ENCODE measurements at places on chromosomes 6 and 20. TPM values are rescaled to one million over a fixed set of nuclear protein-coding genes. Genes with fewer than 3 reads are reported as not detected.

The IRF4 gene
- total RNA-seq = 6.0 TPM

DNA sequence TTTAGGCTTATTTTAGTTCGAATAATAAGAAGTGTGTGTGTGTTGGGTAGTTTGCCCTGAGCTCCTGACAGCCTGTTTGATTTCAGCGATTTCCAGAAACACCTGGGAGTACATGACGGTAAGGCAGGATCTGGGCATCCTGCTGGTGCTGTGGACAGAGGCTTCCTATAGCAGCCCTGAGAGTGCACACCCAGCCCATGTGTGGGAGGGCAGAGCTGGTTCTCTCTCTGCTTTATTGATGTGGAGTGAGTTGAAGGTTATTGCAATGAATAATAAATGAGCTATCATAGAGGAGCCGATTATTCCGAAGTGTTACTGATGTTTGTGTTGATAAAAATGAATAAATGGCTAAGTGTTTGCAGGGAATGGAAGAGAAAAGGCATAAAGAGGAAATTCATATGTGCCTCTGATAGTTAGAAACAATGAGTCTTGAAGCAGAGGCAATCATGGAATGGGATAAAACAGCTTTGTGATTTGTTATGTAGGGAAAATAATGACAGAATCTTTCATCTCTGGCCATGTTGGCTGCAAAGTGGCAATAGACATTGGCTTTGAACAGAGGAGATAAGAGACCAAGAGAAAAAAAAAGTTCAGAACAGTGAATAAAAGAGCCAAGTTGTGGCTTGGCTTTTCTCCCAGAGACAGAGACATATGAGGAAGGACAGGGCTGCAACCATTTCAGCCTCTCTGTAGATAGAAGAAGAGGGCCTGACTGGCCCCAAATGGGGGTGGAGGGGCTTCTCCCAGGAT lies 166.2 kb upstream of the CHD6 start:
- DNase-seq = no peak

DNA sequence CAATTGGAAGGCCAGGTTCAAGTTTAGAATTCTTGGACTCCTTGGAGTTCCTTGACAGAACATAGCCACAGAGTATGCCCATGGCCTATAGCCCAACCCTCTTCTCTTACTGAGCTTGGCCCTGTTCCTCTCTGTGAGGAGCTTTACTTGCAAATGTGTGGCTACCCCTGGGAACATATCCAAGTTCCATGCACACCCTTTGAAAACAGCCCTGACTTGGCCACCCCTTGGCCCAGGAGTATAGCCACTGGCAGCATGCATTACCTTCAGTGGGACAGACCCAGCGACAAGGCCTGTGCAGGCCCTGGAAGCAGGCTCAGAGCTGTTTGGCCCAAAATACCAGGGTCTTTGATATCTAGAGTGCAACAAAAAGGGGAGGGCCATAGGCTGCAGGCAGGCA lies 19.5 kb upstream of the MAS1 start:
- DNase-seq = no peak

DNA sequence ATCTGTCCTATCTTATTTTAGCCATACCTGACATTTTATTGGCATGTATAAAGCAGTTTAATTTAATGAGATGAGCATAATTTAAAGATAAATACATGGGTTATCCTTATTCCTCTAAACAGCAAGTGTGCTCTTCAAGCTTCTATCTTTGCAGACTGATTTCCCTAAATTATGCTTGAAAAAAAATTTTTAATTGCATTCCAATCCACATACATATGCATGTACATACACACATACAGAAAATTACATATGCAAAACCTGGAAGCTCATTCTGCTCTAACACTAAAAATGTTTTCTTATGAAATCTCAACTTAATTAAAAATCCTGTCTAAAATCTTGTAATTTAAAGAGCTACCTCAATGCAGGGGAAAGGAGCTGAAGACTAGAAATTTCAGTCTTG lies 35.3 kb downstream of the FKBP1C start:
- DNase-seq = no peak

DNA sequence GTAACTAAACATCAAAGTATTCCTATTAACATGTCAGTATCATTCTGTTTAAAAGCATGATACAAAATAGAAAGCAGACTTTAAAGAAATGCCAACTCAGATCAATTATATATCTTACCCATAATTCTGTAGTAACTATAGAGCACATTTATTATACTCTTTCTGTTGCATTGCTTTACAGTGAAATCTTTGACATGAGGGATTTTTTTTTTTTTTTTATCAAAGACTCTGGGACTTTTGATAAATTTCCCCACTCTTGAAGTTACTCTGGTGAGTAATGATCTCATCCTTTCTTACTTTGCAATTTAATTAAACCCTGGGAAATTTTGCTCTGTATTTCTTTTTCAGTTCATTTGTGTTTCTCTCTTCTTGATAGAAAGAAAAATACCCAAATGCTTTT lies 17.4 kb downstream of the ADGRF4 start:
- DNase-seq = no peak

DNA sequence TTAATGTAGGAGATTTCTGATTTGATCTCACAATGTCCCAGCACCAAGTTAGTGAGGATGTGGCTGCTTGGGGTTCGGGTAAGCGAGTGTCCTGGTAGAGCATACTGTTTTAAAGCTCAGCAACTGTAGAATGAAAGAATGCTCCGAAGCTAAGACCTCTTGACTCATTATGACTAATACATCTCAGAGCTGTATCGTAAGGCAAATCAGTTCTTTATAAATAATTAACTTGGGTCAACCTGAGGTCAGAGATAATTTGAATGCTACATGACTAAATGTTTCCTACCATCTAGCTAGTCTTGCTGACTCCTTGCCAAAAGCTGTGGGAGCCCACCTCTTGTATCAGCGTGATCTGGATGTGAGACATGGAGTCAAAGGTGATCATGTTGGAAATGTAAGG lies 128.8 kb upstream of the PDE7B start:
- no peak for DNase-seq

The CGA gene
- total RNA-seq = not detected

GRCh38 chr6:40359808-40360207 lies 227.4 kb downstream of the LRFN2 start:
- no peak for DNase-seq

- no peak for DNase-seq
Measured at GRCh38 chr6:52510213-52510562, 66.7 kb downstream of the TRAM2 start.

The TP53TG5 gene
- total RNA-seq = not detected

The MDN1 gene
- total RNA-seq = 29.6 TPM

The TUBB1 gene
- 6.5 TPM for total RNA-seq

- DNase-seq = no peak
Measured at GRCh38 chr6:143744551-143745165, 66.9 kb downstream of the PHACTR2 start.

GRCh38 chr20:54011346-54011745 lies 59.0 kb downstream of the BCAS1 start:
- no peak for DNase-seq

- no peak for DNase-seq
Measured at GRCh38 chr20:42276718-42277602, 658.8 kb upstream of the CHD6 start.

GRCh38 chr6:127868338-127868737 lies 32.5 kb downstream of the THEMIS start:
- DNase-seq = no peak

DNA sequence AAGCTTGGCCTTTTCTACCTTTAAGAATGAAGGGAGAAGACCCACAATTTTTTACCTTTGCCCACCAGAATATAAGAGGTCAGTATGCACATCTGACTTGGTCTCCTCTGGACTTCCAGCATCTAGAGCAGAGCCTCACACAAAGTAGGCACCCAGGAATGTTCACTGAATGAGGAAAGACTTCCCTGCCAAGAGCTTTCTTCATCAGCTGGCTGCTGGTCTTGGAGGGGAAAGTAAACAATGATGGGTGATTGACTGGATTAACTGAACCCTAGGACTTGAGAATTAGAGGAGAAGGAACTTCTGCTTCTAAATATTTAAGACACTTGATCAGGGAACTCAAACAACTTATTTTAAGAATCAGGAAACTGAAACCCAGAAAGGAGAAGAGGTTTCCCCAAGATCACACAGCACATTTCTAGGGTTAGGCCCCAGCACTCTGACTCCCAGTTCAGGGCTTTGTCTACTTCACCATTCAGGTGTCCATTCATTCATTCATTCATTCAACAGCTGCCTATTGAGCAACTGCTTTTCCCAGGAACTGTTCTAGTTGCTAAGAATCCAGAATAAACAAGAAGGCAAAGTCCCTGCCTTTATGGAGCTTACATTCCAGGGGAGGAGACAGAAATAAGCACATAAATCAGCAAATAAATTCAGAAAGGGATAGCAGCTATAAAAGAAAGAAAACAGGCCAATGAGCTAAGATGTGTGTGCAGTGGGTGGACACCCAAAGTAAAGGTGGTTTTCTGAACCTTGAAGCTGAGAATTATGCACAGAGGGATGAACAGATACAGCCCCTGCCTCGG lies 216.9 kb upstream of the LRFN2 start:
- DNase-seq = no peak

DNA sequence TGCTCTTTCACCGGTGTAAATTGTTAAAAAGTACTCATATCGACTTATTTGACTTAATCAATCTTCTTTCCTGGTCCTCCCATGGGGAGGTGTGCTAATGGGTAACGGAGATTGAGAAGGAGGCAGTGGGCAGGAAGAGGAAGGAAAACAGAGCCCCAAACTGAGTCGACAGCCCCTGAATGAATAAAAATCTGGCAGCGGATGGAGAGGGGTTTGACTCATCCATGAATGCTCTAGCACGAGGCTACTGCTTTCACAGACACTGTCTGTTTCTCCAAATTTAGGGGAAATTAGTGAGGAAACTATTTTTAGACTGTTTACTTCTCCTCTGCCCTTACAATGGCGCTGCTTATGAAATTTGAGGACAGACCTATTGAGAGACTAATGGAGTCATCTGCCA lies 142.2 kb upstream of the ATXN1 start:
- no peak for DNase-seq

GRCh38 chr6:159832946-159833345 lies 32.9 kb downstream of the PNLDC1 start:
- no peak for DNase-seq

- peak; percentile 77 for DNase-seq
Measured at GRCh38 chr6:4647414-4648365, 128.5 kb upstream of the CDYL start.

DNA sequence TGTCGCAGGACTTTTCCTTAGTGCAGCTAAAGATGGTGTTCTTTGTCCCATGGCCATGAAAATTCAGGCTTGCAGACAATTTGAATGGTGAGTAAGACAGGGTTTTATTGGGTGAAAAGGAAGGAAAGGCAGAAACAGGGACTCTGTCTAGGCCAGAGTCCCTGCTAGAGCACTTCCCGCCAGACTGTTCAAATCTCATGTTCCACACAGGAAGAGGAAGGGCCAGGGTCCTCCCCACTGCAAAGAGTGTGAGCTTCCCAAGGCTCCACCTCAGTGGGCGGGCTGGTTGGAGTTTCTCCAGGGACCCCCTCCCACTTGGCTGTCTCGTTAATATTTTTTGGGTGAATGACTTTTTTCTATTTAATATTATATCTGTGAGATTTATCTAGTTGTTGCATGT lies 29.0 kb downstream of the COL19A1 start:
- DNase-seq = no peak

- DNase-seq = no peak
Measured at GRCh38 chr6:113644861-113645575, 212.1 kb upstream of the MARCKS start.

The DEFB126 gene
- not detected for total RNA-seq

The HINT3 gene
- 28.3 TPM for total RNA-seq

DNA sequence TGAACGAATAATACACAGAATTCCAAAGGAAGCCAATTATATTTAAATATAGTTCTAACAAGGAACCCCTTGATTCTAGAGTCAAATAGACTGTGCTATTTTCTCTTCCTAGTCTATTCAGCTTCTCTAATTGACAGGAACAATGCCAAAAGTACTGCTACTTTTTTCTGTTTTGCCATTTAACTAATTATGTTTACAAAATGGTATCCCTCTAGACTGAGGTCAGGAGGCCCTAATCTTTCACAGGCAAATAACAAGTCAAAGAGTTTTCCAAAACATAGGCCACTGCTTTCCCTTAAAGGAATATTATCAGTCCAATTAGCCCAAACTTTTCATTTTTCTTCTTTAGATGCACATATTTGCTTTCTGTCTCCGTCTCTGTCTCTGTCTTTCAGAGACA lies 539.3 kb downstream of the RFPL4B start:
- no peak for DNase-seq

GRCh38 chr6:128350416-128351254 lies 169.8 kb downstream of the PTPRK start:
- DNase-seq = no peak

- no peak for DNase-seq
Measured at GRCh38 chr20:1296922-1297321, 30.8 kb downstream of the SNPH start.

DNA sequence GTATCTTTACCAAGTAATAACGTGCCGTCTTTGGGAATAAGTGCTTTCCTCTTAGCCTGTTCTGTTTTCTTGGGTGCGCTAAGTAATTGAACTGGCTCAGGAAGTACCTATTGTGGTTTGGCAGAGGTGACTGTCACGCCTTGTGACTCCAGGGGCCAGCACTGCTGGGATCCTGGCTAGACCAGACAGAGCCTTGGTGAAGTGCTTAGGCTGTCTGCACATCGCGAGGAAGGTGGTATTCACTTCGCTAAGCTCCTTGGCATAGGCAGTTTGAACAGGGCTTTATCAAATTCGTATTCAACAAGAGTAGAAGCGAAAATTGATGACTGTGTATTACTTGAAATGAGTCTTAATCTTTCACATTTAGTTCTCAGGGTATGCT lies 17.6 kb downstream of the PRDM1 start:
- DNase-seq = no peak

- no peak for DNase-seq
Measured at GRCh38 chr6:107348224-107348623, 111.1 kb downstream of the PDSS2 start.

GRCh38 chr6:48016020-48016755 lies 94.8 kb downstream of the PTCHD4 start:
- no peak for DNase-seq

The CDKN1A gene
- total RNA-seq = 71.0 TPM

The PI16 gene
- total RNA-seq = 11.9 TPM

DNA sequence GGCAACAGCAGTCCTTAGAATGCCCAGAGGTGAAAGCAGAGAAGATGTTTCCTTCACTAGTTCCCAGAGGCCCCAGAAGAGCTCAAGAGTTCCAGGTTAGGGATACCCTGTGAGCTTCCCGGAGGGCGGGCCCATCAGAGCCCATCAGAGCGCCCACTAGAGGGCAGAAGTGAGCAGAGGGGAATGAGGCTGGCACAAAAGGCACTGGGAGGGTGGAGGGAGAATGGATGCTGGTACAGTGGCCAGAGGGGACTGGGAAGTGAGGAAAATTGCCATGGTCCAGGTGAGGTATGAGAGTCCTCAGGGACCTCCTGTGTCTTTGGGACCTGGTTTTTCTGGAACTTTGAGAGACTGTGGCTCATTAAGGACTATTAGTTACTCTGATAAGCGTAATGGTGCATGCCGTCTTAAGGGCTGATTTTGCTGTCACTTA lies 57.3 kb downstream of the LINC00237 start:
- DNase-seq = peak; percentile 52

The C20orf144 gene
- total RNA-seq = not detected

- DNase-seq = no peak
Measured at GRCh38 chr6:125346201-125346925, 44.6 kb upstream of the HDDC2 start.

Data from lower lobe of right lung (tissue), 2 donors.